Bladder microvascular endothelial cell (primary cell): ENCODE measurements at places on chromosomes 2 and 18. TPM values are rescaled to one million over a fixed set of nuclear protein-coding genes. Genes with fewer than 3 reads are reported as not detected.

LIMS4 gene
- total RNA-seq: 14.7 and 42.7 TPM in 2 replicates

MAP3K19 gene
- not detected in 2 replicates for total RNA-seq

NCKAP1 gene
- 61.8 and 247 TPM in 2 replicates for total RNA-seq

DYNC1I2 gene
- total RNA-seq: 127 and 234 TPM in 2 replicates

ALK gene
- total RNA-seq: not detected in 2 replicates

ABCG8 gene
- not detected in 2 replicates for total RNA-seq

ERBB4 gene
- total RNA-seq: under 0.01 and 0.06 TPM in 2 replicates

GFPT1 gene
- 14.9 and 32.3 TPM in 2 replicates for total RNA-seq
